ENCODE measurements at places on chromosomes 4 and X.

DNA sequence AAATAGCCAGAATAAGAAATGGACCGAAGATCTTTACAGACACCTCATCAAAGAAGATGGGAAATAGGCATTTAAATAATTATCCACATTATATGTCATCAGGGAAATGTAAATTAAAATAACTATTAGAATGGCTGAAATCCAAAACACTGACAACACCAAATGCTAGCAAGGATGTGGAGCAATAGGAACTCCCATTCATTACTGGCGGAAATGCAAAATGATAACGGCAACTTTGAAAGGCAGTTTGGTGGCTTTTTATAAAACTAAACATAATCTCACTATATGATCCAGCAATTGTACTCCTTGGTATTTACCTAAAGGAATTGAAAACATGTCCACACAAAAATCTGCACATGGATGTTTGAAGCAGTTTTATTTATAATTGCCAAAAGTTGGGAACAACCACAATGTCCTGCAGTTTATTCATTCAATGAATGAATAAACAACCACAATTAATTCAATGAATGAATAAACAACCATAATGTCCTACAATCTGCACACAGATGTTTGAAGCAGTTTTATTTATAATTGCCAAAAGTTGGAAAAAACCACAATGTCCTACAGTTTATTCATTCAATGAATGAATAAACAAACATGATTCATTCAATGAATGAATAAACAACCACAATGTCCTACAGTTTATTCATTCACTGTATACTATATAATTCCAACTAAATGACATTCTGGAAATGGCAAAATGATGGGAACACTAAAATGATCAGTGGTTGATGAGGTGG is 117.6 kb upstream of the PCDH18 start:
- peak; percentile 58 for DNase-seq

DNA sequence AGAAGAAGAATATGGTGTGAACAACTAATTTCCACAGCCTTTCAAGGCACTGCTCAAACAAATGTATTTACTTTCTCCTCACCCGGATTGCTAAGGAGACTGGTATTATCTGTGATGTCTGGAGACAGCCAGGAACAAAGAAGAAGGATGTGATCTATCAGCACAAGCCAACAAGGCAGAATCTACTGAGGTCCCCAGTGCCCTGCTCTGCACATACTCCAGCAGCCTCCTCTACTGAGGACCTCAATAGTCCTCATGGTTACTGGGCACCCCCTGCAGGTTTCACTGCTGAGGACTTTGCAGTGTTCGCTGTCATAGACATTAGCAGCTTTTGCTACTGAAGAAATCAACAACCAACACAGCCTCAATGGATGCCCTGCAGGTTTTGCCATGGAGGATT is 930.1 kb downstream of the ADGRL3 start:
- DNase-seq: no peak

DNA sequence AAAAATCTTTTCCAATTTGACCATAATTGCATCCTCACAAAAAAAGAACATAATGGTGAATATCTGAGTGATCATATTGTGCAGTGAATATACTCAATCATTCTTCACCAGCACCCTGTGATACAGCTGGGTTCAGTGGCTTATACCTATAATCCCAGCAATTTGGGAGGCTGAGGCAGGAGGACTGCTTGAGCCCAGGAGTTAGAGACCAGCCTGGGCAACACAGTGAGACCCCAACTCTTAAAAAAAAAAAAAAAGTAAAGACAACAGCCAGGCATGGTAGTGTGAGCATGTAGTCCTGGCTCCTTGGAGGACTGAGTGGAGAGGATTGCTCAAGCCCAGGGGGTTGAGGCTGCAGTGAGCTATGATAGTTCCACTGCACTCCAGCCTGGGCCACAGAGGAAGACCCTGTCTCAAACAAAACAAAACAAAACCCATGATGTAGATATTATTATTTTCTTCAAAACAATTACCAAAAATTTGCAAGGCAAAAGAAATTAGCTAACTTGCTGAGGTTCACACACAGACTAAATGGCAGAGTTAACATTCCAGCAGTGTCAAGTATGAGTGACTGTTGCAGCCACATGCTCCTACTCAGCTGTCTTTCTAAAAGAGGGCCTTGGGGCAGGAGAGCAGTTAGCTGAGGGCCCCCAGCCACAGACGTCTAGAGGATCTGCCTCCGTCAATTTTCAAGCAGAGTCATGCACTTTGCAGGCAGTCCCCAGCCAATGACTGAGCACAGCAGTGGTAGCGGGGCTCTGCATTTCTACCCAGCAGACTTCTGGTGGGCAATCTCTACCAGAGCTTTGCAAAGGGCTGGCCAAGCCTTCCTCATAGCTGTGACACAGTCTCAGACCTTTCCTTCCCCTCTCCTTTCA is 33.4 kb downstream of the ADGRA3 start:
- DNase-seq: no peak

- no peak for DNase-seq
Measured at GRCh38 chr4:89928838-89929237, 34.2 kb downstream of the MMRN1 start.

GRCh38 chr4:40629401-40630334 is at the start of gene RBM47:
RBM47 (minus strand) TSS chr4:40629864; CDS start chr4:40438893, 190,971 bp downstream.
- DNase-seq: peak; percentile 74

GRCh38 chr4:98656443-98656842 is 2.0 kb downstream of the TSPAN5 start:
- DNase-seq: no peak

DNA sequence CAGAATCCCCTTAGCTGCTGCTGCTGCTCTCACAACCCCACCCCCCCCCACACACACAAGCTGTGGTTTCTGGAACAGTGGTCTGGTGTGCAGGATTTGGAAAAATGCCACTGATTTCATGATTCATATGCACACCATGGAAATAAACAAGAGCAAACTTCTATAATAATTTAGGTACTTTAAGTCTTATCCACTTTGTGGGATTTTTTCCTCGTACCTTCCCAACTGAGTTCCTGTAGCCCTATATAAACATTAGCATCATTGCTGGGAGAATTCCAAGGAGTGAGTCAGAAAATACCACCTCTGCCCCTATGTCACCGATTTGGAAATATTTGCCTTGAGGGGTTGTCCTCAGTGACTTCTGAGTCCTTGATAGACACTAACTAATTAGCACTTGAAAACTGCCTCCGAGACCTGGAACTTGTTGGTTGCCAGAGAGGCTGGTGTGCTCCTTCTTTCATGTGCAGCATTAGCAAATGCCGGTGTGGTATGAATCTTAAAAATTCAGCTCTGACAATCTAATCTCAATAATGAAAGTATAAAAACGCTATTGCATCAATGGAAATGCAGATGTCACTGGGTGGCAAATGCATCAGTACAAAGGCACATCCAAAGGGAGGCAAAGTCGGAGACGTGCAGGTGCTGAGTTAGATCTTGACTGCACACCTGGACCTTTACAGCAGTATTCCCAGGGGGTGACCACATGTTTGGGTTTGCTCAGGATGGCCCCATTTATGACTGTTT is 61.8 kb downstream of the CPE start:
- DNase-seq: peak; percentile 96

Data from M059J (cell line).